ENCODE measurements at places on chromosomes 7 and 10.

DNA sequence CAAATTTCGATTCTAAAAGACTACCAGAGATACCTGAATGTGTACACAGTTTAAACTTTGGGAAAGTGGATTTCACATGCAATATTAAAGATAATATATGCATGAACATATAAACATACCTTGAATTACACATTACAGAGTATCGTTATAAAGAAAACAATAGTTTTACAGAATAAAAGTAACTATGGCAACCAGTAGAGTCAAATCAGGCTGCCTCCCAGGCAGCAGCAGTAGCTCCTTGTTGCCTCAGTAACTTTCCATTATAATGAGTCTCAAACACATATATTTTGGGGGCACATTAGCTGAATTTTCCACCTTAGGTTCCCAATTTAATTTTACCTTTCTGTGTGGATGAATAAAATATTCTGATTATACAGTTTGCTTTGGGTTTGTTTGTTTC lies 164.4 kb upstream of the FEZF1 start:
- no peak for DNase-seq

DNA sequence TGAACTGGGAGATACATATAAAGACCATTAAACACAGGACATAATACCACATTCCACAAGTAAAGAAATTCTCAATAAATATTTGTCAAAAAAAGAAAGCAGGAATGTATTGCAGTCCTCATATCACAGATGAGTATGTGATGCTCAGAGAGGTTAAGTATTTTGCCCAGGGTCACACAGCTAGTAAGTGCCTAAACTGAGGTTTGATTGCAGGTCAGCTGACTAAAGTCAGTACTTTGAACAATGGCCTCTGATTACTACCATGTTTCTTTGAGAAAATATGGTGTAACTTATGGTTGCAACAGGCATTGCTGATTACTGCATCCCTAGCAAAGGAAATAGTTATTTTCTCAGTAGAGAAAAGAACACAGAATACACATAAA lies 267.1 kb downstream of the ELMO1 start:
- no peak for DNase-seq

GRCh38 chr7:130950741-130951140 lies 216.7 kb upstream of the KLF14 start:
- DNase-seq: no peak

GRCh38 chr7:150361402-150361801 lies 7.2 kb upstream of the REPIN1 start:
- peak; percentile 35 for DNase-seq

GRCh38 chr7:118657391-118658005 lies 433.0 kb downstream of the ANKRD7 start:
- no peak for DNase-seq

GRCh38 chr10:37856881-37857286 lies 526 bp downstream of the ZNF248 start:
- DNase-seq: peak; percentile 9

DNA sequence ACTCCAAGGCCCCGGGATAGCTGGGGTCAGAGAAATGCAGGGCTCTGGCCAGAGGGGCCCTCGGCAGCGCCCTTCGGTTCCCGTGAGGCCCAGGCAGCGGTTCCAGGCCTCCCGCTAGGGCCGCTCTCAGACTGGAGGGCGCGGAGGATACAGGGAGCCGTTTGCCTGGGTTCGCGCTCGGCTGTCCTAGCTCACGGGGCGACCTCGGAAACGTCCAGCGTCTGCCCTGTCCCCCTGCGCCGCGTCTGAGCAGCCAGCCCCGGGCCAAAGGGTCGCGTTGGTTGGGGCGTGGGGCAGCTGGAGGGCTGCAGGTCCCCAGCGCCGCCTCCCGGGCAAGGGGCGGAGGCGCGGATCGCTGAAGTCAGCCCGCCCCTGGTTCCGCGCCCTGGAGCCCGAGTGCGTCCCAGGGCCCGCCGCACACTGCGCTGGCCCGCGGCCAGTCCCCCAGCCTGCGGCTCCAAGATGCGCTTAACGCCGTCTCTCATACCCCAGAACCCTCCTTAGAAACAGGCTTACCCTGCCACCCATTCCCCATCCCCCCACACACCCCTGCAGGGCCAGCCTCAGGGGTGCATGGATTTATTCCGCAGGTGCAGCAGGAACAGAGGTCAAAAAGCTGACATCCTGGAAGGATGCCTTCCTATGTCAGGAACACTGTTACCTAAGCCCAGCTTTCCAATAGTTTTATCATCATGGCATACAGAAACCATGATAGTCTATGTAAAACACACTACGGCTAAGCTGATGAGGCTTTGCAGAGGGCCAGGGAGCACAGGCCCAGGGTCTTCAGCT lies 22.1 kb upstream of the OPN4 start:
- peak; percentile 86 for DNase-seq

DNA sequence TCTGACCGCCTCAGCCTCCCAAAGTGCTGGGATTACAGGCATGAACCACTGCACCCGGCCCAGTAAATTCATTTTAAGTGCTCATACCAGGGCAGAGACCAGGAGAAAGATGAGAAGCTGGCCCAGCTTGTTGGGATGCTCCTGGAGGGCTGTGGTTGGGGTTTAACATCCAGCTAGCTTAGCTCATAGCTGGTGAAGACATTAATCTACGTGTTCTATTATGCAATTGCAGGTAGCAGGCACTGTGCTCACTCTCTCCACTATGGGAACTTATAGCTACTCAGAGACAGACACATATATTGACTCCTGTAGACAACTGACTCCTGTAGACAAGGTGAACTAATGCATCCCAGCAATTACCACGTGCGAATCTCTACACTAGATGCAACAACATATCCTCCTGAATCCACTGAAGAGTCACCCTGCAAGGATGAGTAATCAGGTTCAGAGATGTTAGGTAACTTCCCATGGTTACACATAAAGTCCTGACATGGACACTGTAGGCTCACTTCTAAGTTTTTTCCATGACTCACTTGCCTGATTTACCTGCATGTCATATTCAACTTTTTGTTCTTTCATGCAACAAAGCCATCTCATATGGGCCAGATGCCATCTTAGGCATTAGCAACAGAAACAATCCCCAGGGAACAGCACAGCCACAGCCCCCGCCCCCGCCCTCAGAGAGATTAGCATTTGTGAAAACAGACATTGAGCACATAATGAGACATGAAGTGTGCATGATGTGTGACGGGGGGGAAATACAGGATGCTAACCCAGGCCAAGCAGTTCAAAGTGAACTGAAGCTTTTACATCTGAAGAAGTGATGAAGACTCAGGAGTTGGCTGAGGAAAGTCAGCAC lies 37.2 kb downstream of the ERLIN1 start:
- DNase-seq: no peak

- DNase-seq: no peak
Observed at GRCh38 chr10:69209787-69210484, 10.2 kb upstream of the HKDC1 start.

- peak; percentile 79 for DNase-seq
Observed at GRCh38 chr10:106711313-106711906, 453.1 kb downstream of the SORCS1 start.

DNA sequence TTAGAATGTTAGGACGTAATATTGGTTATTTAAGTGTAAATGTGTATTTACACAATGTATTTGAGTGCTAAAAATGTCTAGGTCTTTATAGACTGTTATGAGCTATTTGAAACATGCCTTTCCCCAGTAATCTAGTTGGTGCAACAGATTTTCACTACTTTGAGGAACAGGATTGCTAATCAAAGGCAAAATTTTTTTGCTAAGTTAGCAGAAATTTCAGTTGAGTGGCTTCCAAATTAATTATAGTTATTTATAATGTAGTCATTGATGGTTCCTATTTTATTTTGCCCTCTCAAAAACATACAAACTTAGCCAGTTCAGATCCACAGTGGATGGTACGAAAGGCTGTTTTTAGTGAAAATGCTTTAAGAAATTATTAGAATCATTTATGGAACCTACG lies 78.7 kb upstream of the LYZL2 start:
- no peak for DNase-seq

- peak; percentile 54 for DNase-seq
Observed at GRCh38 chr7:101816595-101817470, 593 bp upstream of the CUX1 start.

- DNase-seq: no peak
Observed at GRCh38 chr7:84629640-84630318, 435.2 kb upstream of the SEMA3A start.

- DNase-seq: no peak
Observed at GRCh38 chr10:43680035-43680434, 31.4 kb upstream of the ZNF32 start.

DNA sequence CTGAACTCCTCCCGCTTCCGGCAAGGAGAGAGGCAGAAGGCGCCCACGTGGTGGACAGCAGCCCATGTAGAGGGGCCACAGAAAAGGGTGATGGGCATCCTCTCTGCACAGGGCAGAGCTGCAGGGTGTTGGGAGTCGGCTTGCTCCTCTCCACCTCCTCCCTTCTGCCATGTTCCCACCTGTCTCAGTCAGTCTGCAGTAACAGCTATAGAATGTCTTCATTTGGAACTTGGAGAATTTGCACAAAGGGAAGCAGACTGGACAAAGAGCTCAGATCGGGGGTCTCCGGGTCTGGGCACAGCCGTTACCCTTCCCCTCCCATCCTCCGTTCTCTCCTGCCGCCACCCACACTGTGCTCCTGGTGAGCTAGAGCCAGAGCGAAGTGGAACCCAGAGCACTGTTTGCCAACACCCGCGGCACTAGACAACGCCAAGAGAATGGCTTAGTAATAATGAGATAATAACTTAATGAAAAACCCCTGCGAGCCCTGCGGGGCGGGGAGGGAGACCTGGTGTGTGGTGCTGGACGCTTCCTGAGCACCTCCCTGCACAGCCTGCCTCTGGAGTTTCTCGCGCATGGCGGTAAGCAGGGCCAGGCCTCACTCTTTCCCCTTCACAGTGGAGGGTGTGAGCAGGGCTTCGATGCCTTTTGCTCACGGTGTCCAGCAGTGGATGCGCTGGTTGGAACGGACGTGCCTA lies 254.7 kb downstream of the PAXIP1 start:
- no peak for DNase-seq

DNA sequence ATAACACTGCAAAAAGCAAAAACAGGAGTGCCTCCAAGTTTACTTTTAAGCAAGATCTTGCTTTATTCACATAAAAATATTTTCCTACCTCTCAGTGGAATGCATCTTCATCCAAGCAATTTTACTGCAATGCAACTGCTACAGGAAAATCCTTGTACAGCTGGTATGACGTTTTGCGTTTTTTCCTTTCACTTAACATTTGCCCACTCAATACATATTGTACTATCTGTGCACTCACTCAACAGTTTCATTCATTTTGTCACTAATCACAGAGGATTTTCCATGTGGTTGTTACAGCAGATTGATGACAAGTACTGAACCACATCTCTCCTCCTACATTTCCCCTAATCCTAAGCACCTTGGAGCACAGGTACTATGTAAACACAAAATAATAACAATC lies 222.0 kb upstream of the IMMP2L start:
- DNase-seq: no peak

GRCh38 chr7:86257894-86258293 lies 385.8 kb upstream of the GRM3 start:
- no peak for DNase-seq

GRCh38 chr7:43530553-43531410 lies 52.1 kb upstream of the STK17A start:
- DNase-seq: no peak

DNA sequence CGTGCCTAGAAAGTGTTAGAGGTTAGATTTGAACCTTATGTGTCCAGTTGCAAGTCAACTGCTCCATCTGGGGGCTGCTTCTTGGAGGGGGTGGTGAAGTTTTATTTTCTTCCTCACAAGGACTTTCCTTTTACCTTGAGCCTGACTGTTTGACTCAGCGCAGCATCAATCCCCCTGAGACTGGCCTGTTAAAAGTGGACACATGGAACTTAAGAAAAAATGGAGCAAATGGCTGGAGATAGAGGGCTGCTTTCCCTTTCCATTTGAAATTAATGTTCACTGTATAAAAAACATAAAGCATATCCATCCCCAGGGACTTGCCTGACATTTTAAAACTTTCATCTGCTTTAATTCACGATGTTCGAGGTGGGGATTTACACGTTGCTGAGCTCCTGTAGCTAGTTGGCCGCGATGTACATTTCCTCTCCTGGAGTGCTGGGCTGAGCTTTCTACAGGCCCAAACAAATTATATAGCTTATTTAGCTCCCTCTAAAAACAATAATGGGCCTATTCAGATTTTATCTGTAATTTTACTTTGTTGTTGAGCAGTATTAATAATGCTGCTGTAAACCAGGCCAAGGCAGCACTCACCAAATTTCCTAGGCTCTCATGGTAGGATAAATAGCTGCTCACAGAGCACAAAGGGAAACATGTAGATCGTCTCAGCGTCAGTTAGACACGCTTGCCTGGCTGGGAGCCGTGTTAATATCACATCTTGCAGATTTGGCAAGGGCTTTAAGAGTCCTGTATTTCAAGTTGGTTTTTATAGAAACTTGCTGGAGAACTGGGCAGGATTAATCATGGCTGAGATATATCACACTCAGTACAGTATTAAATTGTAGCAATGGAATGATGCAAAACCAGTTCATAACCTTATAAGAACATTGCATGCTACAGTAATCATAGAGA lies 251.5 kb downstream of the LRMDA start:
- no peak for DNase-seq

DNA sequence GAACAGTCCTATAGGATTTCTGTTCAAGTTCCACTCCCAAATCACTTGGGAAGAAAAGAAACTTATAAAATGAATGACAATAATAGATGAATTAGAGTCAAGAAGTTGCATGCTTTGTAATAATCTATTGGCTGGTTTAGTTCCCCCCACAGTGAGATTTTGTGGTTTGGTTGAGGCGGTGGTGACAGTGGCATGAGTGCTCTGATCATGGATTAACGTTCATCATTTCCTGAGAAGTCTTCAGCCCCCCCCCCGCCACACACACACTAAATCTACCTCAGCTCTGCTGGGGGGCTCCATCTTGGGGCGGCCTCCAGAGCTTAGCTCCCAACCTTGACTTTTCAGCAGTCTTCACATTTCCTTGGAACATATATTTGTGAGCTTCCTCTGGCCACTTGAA lies 121.7 kb downstream of the ABCA13 start:
- no peak for DNase-seq

- DNase-seq: peak; percentile 64
Observed at GRCh38 chr10:91796331-91797047, 1.7 kb upstream of the TNKS2 start.

DNA sequence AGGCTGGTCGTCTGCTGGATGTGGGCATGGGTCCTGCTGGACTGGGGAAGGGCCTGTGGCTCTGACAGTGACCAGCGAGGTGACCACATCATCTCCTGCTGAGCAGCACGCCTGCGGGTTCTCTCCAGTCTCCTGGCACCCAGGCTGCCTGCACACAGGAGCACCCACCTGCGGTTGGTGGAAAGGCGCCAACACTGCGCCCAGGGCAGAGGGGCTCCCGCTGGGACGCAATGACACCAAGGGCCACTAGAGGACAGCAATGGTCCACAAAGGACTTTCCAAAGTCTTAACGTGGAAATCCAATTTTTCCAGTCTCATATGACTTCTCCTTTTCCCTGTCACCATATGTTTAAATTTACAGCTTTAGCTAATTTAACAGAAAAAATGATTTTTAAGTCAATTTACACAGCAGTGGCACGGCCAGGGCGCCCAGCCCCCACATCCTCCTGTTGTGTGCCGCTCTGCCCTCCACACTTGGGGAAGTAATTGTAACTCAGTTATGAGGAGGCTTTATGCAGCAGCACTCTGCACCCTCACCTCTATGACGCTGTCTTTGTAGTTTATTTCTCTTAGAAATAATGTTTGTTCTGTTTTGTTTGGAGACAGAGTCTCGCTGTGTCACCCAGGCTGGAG lies 38.1 kb downstream of the CFAP46 start:
- peak; percentile 70 for DNase-seq
